ENCODE measurements at places on chromosomes 7 and 10. TPM values are rescaled to one million over a fixed set of nuclear protein-coding genes. Genes with fewer than 3 reads are reported as not detected.

The MPP7 gene
- total RNA-seq = 19.1 TPM

The ADGRA1 gene
- not detected for total RNA-seq

The CEP55 gene
- total RNA-seq = 0.85 TPM

The PPP1R9A gene
- total RNA-seq = 2.0 TPM

The CDH23 gene
- 4.3 TPM for total RNA-seq

The COL28A1 gene
- 0.45 TPM for total RNA-seq

The NHLRC2 gene
- total RNA-seq = 22.4 TPM

GRCh38 chr10:42753126-42753506 lies 29.5 kb upstream of the BMS1 start:
- peak; percentile 71 for DNase-seq

- DNase-seq = peak; percentile 80
Measured at GRCh38 chr10:6445671-6446316, 134.3 kb downstream of the PRKCQ start.

DNA sequence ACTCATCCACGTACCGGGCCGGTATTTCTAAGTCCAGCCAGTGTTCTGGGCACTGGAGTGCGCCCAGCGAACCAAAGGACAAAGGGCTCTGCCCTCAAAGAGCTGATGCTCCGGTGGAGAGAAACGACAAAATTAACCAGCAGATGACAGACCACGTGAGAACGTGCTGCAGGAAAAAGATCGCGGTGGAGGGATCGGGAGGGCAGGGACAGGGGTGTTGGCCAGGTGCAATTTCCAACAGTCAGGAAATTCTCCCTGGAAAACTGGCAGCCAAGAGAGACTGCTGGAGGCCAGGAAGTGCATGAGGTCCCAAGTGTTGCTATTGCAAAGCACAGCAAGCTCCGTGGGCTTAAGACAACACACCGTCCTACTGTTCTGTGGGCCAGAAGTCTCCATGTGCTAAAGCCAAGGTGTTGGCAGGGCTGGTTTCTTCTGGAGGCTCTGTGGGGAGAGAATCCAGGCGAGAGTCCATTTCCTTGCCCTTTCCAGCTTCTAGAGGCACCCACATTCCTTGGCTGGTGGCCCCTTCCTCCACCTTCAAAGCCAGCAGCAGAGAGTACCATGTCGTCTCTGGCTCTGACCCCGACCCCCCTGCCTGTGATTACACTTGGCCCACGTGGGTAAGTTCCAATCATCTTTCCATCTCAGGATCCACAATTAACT lies 21.3 kb upstream of the AMZ1 start:
- DNase-seq = no peak

- no peak for DNase-seq
Measured at GRCh38 chr10:52877451-52877850, 104.9 kb upstream of the MBL2 start.

GRCh38 chr7:45921699-45922519 lies 837 bp upstream of the IGFBP3 start:
- peak; percentile 44 for DNase-seq

- DNase-seq = no peak
Measured at GRCh38 chr7:120039138-120039537, 233.8 kb upstream of the KCND2 start.

GRCh38 chr10:123774132-123774742 lies 108.1 kb downstream of the GPR26 start:
- no peak for DNase-seq

DNA sequence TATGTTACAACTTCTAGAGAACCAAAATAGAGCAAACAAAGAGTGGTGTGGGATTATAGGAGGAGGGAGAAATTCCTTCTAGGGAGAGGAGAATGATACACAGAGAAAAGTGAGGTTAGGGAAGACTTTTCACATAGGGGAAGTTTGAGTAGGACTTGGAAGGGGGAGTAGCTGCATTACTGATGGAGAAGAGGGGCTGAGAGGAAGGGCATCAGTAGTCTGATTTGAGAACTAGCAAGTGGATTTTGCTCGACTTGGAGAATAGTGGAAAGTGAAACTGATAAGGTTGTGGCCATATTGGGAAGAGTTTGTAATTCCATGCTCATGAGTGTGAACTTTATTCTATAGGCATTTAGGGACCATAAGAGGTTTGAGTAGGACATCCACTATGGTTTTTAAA lies 6.1 kb downstream of the NRF1 start:
- no peak for DNase-seq

GRCh38 chr10:97047788-97048187 lies 138.0 kb downstream of the SLIT1 start:
- no peak for DNase-seq

- no peak for DNase-seq
Measured at GRCh38 chr10:7485244-7485556, 74.4 kb upstream of the SFMBT2 start.

GRCh38 chr10:4813023-4813422 lies 13.0 kb upstream of the AKR1E2 start:
- DNase-seq = no peak
